ENCODE measurements at places on chromosomes 16 and 17. TPM values are rescaled to one million over a fixed set of nuclear protein-coding genes. Genes with fewer than 3 reads are reported as not detected.
A peak's percentile ranks its signal among the peaks of the same experiment; 100 is the strongest.

SPIRE2 gene
- 0.35 TPM for total RNA-seq

PRAC2 gene
- total RNA-seq: not detected

C1QL1 gene
- not detected for total RNA-seq

TBC1D3K gene
- total RNA-seq: not detected

KIF2B gene
- not detected for total RNA-seq

EPX gene
- total RNA-seq: not detected

GRCh38 chr17:60525328-60525684, 736 bp downstream of the APPBP2 start:
- peak overlapping the region; percentile 98 for H3K4me3 ChIP-seq
- H3K27ac ChIP-seq: peak overlapping the region; percentile 96
- peaks cover 8% of the 10 kb centered on the region for H3K36me3 ChIP-seq
- H3K27me3 ChIP-seq: no peaks in the 10 kb centered on the region
- H3K4me1 ChIP-seq: peaks cover 38% of the 10 kb centered on the region

- DNase-seq: no peak
- peaks cover 16% of the 10 kb centered on the region for H3K4me1 ChIP-seq
- H3K27me3 ChIP-seq: no peaks in the 10 kb centered on the region
- no peak overlapping the region for H3K4me3 ChIP-seq
- no peak overlapping the region for H3K27ac ChIP-seq
Measured at GRCh38 chr17:45137561-45138305, 2.2 kb downstream of the ACBD4 start.

DNA sequence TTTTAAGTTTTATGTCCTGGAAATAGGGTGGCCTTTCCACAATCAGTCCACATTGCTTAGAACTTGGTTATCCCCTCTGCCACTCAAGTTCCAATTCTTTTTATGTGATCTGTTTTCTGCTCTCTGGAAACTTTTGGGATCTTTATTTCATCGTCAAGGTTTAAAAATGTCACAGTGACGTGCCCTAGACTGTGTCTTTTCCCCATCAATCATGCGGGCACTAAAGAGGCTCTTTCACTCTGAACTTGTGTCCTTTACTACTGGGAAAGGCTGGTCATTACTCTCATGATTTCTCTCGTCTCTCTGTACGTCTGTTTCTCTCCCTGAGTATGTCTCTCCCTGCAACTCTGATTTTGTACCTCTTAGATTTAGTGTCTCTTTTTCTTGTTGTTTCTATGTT, 189.8 kb upstream of the AXIN2 start:
- H3K4me3 ChIP-seq: no peak overlapping the region
- DNase-seq: no peak
- no peaks in the 10 kb centered on the region for H3K36me3 ChIP-seq
- no peak overlapping the region for H3K27ac ChIP-seq

DNA sequence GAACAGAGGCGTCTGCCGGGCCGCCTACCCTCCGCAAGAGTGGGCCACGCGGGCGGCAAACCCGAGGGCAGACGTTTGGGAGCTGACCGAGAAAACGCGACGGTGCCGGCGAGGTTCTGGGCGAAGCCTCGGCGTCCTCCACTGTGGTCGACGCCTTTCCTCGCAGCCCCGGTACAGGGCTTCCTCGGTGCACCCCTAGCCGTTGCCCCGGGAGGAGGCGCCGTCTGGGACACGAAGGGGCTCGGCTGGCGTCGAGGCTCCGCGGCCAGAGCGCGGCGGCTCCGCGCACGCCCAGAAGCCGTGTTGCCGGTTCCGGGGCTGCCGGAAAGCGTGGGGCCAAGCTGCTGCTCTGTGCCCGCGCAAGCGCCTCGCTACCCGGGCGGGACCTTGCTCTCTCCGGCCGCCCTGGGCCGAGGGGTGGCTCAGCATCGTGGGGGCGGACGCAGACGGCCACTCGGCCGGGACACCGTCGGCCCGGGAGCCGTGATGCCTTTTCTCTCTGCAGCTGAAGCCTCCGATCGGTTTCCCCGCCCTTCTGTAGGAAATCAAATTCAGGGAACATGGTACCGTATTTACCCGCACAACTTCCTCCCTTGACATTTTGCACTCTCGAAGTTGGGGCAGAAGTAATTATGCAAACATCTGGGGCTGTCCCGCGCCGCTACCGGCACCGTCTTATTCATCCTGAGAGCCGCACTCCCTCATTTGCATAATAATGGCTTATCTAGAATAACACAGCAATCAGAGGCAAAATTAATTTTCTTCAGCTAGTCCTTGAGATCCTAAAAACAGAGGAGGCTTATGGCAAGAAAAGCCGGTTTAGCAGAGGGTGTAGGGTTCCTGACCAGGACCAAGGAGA, 7.3 kb upstream of the CBX8 start:
- no peaks in the 10 kb centered on the region for H3K36me3 ChIP-seq
- H3K27ac ChIP-seq: no peak overlapping the region
- DNase-seq: no peak
- H3K4me1 ChIP-seq: peaks cover 54% of the 10 kb centered on the region

- DNase-seq: peak; percentile 18
- H3K27me3 ChIP-seq: no peaks in the 10 kb centered on the region
- H3K27ac ChIP-seq: peak overlapping the region; percentile 15
Measured at GRCh38 chr17:16419074-16419928, 3.9 kb downstream of the TRPV2 start.

DNA sequence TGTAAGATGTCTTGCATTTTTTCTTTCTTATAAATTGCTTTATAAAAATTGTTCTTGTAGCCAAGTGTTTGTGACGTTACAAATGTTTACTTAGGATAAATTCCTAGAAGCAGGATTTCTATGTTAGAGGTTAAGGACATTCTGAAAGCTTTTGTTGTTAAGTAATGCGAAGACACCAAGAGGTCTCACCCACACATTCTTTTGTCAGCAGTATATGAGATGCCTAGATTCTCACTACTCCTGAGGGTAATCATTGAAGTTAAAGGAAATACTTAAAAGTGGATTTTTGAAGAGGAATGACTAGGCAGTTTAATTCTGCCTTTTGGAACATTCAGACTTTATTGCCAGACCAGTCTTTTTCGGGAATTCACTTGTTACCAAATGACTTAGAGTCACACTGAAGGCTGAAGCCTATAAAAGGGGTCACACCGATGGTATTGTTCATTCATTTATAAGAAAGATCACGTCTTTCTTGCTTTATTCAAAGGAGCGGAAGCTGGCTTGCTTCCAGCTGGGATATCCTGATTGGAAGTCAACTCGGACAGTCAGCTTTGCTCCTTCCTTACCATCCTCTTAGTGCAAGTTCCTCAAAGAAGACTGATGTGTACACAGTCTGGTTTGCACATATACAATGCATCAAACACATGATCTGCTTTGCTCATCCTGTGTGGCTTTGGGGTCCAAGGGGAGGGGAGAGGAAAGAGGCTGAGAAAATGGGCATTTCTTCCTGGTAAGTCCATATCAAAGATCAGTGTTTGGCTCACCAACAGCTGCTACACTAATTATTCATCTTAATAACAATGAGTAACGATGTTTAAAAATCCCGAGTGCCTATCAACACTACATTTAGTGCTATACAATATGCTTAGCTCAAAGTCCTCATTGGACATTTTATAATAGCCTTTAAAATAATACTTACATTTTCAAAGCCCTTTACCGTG, 160.0 kb downstream of the MAP2K6 start:
- DNase-seq: no peak
- no peaks in the 10 kb centered on the region for H3K36me3 ChIP-seq
- no peak overlapping the region for H3K27ac ChIP-seq
- H3K27me3 ChIP-seq: peaks cover 2% of the 10 kb centered on the region

DNA sequence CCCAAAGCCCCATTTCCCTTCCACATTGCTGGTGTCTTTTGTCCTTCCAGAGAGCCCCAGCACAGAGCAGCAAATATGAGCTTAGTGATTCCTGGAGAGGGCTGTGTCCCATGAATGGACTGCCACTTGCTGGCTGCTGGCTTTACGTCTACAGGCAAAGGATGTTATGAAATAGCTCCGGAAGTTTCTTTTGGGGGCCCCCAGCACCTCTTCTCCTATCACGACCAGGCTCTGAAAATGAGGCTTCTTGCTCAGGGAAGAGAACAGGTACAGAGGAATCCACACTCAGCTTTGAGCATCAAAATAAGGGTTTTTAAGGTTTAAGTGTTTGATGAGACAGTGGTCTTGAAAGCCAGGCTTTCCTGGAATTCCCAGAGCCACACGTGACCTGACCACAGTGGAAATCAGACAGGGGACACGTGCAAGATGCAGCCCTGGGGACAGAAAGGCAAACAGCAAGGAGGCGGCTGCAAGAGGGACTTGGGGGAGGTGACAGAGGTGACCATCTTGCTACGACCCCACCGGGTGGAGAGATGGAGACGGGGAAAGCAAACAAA, 58.1 kb downstream of the ZDHHC7 start:
- DNase-seq: no peak
- H3K4me3 ChIP-seq: no peak overlapping the region
- no peaks in the 10 kb centered on the region for H3K36me3 ChIP-seq
- H3K27me3 ChIP-seq: no peaks in the 10 kb centered on the region
- H3K4me1 ChIP-seq: no peaks in the 10 kb centered on the region

GRCh38 chr16:68319185-68319908, 8.5 kb downstream of the PRMT7 start:
- peaks cover 3% of the 10 kb centered on the region for H3K4me1 ChIP-seq
- no peak for DNase-seq
- no peak overlapping the region for H3K27ac ChIP-seq
- no peak overlapping the region for H3K4me3 ChIP-seq
